ENCODE measurements at places on chromosomes 1 and 21.

- H3K27ac ChIP-seq: no peak overlapping the region
- H3K4me1 ChIP-seq: no peaks in the 10 kb centered on the region
- no peak overlapping the region for H3K4me3 ChIP-seq
- no peak for DNase-seq
Measured at GRCh38 chr1:240005997-240006650, 85.6 kb upstream of the FMN2 start.

GRCh38 chr21:15036189-15036588, 28.6 kb downstream of the NRIP1 start:
- no peak overlapping the region for H3K4me3 ChIP-seq
- H3K4me1 ChIP-seq: peaks cover 28% of the 10 kb centered on the region
- H3K36me3 ChIP-seq: no peaks in the 10 kb centered on the region
- no peak overlapping the region for H3K27ac ChIP-seq
- no peaks in the 10 kb centered on the region for H3K27me3 ChIP-seq
- no peak for DNase-seq

GRCh38 chr1:9882296-9882944, 27.6 kb downstream of the CTNNBIP1 start:
- H3K4me3 ChIP-seq: no peak overlapping the region
- no peak for DNase-seq
- H3K36me3 ChIP-seq: no peaks in the 10 kb centered on the region
- H3K27me3 ChIP-seq: no peaks in the 10 kb centered on the region
- H3K27ac ChIP-seq: no peak overlapping the region
- no peaks in the 10 kb centered on the region for H3K4me1 ChIP-seq

- DNase-seq: no peak
- H3K27ac ChIP-seq: no peak overlapping the region
- no peaks in the 10 kb centered on the region for H3K36me3 ChIP-seq
- no peaks in the 10 kb centered on the region for H3K27me3 ChIP-seq
Measured at GRCh38 chr1:231541842-231542241, 13.4 kb downstream of the TSNAX start.

Measured in body of pancreas (tissue), 4 donors.